ENCODE measurements at places on chromosomes 2 and 18.

DNA sequence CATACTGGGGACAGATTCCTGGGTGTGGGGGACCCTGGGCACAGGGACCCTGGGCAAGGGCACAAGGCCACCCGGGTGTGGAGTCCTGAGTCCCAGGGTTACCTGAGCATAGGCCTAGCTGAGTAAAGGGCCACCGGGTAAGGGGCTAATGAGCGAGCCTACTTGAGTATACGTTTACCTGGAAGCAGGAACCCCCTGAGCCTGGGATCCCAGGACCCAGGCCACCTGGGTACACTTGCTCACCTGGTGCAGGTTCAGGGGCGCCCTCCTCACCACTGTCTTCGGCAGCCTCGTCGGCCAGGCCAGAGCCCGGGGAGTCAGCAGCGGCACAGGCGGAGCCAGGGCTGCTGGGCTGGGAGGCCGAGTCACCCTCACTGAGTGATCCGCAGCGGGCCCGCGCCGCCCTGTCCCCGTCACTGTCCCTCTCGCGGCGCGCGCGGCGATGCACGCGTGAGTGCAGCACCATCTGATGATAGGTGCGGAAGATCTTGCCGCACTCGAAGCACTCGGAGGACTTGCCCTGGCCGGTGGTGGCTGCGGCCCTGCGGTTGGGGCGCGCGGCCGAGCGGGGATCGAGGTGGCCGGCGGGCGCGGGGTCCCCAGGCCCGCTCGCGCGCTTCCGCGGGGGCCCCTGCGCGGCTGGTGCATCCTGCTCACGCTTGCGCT lies 53.9 kb downstream of the ZNF516 start:
- no peak for DNase-seq

- DNase-seq = no peak
These were observed 19.3 kb downstream of the PTMA start for GRCh38 chr2:231727621-231728020.

GRCh38 chr2:144454466-144455287 lies 65.2 kb downstream of the ZEB2 start:
- no peak for DNase-seq

GRCh38 chr2:94979406-94980375 lies 45.8 kb upstream of the MAL start:
- no peak for DNase-seq

DNA sequence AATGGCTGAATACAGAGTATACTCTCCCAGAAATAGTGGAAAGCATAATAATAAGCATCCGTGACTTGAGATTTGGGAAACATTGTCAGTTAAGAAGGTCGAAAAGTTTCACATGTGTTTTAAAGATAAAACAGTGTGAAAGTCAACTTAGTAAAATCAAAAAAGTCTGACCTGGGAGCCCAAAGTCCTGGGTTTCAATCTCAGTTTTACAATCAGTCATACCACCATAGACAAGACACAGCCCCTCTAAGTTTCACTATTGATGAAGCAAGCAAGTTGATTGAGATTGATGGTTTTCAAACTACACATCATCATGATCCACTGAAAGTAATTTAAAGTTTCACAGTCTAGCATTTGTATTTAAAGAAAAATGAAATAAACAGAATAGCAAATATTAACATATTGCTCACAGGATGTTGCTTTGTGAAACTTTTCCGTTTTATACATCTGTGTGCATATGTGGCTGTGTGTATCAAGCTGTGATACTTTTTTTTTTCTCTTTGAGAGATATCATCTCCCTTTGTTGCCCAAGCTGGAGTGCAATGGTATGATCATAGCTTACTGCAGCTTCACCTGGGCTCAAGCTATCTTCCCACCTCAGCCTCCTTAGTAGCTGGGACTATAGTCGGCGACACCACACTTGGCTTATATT lies 71.1 kb downstream of the PIK3C3 start:
- DNase-seq = no peak
